Astrocyte of the spinal cord (primary cell): ENCODE measurements at places on chromosomes 13 and 19.

DNA sequence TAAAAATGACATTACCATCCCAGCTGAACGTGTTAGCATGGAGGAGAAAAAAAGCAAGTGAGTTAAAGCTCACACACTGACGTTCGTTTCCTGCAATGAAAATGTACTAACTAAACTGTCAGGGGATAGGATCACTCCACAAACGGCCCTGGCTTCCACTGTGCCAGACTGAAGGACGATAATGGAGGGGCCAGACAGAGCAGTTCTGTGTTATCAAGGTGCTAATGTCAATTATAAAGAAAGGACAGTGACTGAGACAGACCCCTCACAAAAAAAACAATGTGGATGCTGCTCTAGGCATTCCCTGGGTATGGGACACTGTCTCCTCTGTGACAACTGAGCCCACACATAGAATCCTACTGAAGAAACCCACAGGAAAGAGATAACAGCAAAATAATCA, 43.7 kb upstream of the SLC15A1 start:
- DNase-seq, result no peak

DNA sequence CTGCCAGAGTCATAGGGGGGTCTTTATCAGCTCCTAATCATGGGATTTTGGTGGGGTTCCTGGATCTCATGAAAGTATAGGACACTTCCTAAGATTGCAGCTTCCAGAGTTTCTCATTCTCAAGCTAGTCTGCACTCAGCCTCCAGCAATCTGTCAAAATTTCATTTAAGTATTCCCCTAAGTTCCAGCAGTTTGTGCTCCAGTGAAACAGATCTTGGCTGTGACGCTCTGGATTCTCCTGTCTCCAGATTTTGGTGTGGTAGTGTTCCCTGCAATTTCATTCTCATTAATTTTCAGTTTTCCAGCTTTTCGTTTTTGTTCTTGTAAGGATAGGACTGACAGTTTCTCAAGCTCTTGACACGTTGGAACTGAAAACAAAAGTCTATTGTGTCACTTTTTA, 908.9 kb upstream of the MIR17HG start:
- no peak for DNase-seq

DNA sequence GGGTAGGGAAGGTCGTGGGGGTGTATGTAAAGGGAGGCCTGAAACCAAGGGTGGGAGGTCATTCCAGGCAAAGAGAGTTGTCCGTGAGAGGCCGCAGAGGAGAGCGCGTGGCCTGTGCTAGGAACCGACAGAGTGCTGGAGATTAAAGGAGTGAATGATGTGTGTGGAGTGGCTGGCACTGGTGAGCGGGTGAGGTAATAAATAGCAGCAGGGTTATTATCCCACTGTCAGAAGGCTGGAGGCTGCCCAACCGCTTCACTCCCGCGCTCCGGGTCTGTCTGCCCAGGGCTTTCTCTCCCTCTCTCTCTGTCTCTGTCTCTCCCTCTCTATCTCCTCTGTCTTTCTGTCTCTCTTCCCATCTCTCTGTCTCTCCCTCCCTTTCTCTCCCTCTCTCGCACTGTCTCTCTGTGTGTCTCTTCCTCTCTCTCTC, 17.4 kb downstream of the ZNF579 start:
- no peak for DNase-seq

- DNase-seq, result no peak
Observed at GRCh38 chr13:113996081-113996911, 22.4 kb upstream of the C13orf46 start.

DNA sequence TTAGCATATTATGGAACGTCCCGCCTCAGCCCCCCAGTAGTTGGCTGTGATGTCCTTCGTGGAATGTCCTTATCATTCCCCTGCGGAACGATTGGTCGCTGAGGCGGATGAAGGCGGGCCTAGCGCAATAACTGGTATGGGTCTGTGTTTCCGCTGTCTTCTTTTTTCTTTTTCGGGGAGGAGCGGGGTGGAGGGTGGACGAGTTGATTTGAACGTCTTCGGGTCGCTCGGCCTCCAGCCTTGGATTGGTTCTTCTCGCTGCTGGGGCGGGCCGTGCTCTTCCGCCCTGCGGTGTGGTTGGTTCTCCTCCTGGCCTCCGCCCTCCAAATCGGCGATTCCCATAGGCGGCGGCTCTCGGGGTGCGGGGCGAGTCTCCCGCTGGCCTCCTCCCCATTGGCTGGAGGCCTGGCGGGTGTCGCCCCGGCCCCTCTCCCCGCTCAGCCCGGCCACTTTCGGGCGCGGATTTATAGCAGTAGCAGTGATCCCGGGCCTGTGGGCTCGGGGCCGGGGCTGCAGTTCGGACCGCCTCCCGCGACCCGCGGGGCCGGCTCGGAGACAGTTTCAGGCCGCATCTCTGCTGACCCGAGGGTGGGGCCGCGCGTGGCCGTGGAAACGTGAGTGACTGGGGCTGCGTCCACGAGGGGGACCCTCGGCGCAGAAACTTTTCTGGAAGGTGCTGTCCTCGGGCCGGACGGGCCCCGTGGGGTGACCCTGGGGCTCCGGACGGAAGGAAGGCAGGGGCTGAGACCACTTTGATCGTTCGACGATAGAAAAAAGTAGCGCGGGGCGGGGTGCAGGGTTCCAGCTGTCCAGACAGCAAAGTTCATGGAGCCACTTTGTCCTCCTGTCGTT, 2.1 kb downstream of the ING1 start:
- DNase-seq, result peak; percentile 100

GRCh38 chr19:33458807-33459206, 62.8 kb downstream of the PEPD start:
- no peak for DNase-seq

DNA sequence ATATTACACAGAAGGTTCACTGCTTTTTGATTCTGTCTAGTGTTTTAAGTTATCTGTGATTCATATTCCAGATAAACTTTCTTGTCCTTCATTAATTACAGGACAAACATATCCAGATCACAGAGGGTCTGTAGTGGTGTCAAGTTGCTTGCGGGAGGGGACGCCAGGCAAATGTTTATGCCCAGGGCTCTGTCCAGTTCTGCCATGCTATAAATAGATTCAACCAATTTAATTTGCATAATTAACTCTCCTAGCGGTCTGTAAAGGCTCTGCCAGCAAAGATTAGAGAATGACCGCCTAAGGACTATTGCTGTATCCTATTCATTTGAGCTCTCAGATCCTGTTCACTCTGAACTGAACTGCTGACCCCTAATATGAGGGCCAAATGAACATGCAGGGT, 59.7 kb upstream of the TRPC4 start:
- no peak for DNase-seq

- peak; percentile 43 for DNase-seq
Observed at GRCh38 chr13:83666141-83666540, 216.1 kb downstream of the SLITRK1 start.

- DNase-seq, result peak; percentile 93
Observed at GRCh38 chr19:3580156-3580934, 4.9 kb upstream of the GIPC3 start.

GRCh38 chr13:109537584-109537983, 248.8 kb downstream of the IRS2 start:
- DNase-seq, result no peak

DNA sequence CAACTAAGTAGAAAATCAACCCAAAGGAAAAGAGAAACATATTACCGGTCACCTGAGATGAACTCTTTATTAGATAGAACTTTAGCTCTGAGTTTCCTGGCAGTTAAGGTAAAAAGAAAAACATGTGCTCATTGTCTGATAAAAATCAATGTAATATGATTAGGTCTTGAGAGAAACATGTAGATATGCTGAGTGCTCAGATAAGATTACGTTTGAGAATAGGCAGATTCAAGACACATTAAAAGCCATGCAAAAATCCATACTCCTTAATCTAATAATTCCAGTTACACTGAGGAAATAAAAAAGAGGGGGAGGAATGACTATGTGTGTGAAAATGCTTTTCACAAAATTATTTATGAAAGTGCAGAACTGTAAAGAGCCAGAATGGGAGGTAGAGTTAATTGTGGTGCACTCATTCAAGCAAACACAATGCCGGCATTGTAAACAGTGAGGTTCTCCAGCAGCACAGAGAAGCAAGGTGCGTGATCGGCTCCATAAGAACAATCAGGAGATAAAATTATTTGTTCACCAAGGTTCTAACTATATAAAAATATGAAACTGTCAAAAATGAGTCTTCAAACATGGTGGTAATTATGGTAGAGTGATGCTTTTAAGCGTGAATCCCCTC, 88.8 kb downstream of the MBNL2 start:
- DNase-seq, result no peak

GRCh38 chr13:110447058-110447511, 114.4 kb downstream of the RAB20 start:
- peak; percentile 38 for DNase-seq

- DNase-seq, result peak; percentile 97
Observed at GRCh38 chr19:50383852-50384684, at the start of gene POLD1. TSS of gene POLD1 (plus strand) at chr19:50384347. CDS start at chr19:50398852, 14,505 bp downstream.

GRCh38 chr13:44180876-44181536, 192.6 kb upstream of the SERP2 start:
- DNase-seq, result no peak

- no peak for DNase-seq
Observed at GRCh38 chr13:113631341-113632095, 26.5 kb downstream of the ATP4B start.

- DNase-seq, result peak; percentile 65
Observed at GRCh38 chr13:47426126-47426849, 529.4 kb upstream of the HTR2A start.

DNA sequence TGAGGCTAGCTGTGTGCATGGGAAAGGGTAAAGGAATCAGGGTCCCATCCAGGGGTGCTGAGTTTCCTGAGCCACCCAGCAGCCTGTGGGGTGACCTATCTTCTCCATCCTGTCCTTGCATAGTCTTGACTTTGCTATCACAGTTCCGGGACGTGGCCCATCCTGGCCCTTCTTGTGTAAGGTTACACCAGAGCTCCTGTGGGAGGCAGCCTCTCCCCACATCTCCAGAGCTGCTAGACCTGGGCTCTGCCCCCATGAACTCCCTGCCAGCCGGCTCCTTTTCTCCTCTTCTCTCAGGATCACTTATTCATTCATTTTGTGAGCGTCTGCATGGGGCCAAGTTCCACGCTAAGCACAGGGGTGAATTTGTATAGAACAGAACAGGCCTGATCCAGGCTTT, 238.9 kb downstream of the TSHZ3 start:
- peak; percentile 32 for DNase-seq

- DNase-seq, result peak; percentile 22
Observed at GRCh38 chr19:10946958-10947657, 13.7 kb upstream of the SMARCA4 start.

GRCh38 chr19:33196446-33197193, 2.5 kb downstream of the LRP3 start:
- DNase-seq, result no peak

GRCh38 chr19:53908106-53908934, 758 bp upstream of the CACNG7 start:
- peak; percentile 23 for DNase-seq
